ENCODE measurements at places on chromosomes 12 and 14.

DNA sequence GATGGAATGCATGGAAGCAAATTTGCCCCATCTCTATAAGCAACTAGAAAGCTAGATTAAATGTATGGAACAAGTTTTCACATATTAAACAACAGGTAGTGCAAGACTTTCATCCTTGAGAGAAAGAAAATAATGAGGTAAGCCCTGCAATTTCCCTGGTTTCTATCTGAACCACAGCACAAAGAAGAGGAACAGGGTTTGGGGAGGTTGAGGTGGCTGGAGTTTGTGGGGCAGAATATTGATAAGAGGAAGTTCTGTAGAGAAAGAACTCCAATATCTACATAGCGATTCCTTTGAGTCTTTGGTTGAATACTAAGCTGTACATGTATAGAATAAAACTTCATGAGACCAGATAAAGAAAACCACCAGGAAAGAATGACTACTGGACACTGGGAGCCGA lies 96.3 kb upstream of the CCND2 start:
- DNase-seq = no peak

GRCh38 chr12:32589165-32589865 lies 89.8 kb upstream of the DNM1L start:
- no peak for DNase-seq

DNA sequence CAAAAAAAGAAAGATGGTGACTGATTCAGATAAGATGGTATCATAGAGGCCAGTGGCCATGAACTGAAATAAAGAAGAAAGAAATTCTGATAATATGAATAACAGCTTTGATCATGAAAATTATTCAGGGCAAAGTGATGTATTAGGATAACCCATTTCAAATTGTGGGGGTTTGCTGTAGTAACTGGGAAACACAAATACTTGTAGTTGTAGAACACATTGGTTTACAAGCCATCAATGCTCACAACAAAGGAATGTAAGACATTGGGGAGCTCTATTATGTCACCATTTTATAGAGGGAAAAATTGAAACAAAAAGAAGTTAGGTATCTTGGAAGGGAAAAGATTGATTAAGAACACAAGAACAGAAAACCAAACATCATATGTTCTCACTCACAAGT lies 140.4 kb upstream of the FRMD6 start:
- DNase-seq = no peak

DNA sequence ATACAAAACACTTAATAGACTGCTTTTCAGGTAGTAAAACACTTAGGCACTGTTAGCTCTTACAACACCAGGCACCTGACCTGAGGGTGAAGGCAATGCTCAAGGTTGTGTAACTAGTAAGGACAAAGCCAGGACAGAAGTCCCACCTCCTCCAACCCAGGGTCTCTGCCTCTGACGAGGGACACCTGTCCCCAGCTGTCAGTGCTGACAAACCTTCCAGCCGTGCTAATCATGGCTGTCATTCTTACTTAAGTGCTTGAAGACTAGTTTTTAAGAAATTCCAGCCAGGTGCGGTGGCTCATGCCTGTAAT lies 62.5 kb upstream of the MAX start:
- no peak for DNase-seq

GRCh38 chr12:63151623-63152320 lies 771 bp upstream of the AVPR1A start:
- no peak for DNase-seq

DNA sequence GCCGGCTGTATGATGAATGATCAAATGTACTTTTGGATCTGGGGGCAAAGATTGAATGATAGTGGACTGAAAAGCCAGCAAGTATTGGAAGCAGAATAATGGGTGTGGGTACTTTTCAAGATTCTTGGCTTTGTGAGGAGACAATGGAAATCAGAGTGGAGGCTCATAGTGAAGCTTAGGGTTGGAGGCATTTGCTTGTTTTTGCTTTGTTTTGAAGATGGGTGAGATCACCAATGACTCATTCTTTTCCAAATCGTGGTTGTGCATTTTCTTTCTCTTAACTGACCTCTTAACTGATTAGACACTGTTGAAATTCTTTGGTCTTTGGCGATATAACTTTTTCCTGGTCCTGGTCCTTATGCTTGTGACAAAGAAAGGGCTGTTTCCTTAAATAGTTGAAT lies 54.4 kb downstream of the PELI2 start:
- DNase-seq = no peak

- DNase-seq = no peak
These were observed 17.6 kb downstream of the CCDC88C start for GRCh38 chr14:91399868-91400640.

DNA sequence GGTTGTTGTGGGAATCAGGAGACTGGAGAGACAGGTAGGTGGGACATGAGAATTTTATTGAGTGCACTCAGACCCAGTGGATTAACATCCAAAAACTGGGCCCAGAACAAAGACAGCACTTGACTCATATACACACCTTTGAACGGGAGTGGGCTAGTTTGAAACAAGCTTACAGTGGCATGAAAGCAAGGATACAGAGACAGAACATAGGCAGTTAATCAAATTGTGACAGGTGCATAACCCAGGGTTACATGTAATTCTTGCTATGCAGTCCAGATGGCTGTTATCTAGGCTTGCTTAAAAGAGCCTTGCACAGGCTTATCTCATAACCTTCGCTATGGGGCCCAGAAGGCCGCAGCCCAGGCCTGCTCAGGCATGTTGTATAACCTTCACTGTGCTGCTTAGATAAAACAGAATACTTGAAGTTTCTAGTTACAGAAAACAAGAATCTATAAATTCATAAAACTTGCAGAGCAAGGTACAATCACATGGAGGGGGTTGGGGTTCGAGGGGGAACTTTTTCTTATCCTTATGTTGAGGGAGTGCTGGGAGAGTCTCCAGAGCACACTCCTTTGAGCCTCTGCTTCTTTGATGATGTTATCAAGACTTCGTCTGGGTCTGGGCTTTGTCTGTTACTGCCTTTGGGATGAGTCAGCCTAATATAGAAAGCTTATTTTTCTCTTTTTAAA lies 81.7 kb downstream of the TNFAIP2 start:
- DNase-seq = no peak

Measured in caudate nucleus (tissue), 63 donors.